Stimulated activated CD4-positive, alpha-beta T cell treated with anti-CD3 and anti-CD28 coated beads, Interleukin-12 subunit alpha, Interleukin-12 subunit beta, amount 100 ng/mL, for 48 hours (primary cell): ENCODE measurements at places on chromosomes 4 and X.
A peak's percentile ranks its signal among the peaks of the same experiment; 100 is the strongest.

DNA sequence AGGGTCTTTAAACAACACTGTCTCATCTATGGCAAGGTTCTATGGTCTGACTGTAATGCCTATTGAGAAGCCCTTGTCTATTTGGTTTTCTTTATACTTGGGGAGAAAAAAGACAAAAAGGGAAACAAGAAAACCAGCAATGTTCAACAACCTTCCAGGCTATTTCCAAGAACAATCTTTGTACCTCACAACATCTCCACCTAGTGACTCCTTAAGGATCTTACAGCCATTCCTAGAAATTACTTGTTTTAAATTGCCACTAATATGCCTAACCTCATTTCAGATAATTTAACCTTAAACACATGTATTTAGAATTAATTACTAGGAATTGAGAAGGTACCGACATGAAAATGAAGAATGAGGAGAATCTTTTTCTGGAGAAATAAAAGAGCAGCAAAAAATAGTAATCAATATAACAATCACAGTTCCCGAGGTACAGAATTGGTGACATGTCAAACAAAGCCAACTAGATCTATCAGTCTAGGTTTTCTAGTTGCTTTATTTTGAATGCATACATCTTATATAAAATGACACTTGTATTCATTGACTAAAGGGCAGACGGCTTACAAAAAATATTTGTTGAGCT, 1.6 kb upstream of the RBM46 start:
- no peak for DNase-seq

- DNase-seq: no peak
Observed at GRCh38 chr4:30901461-30902451, 181.6 kb downstream of the PCDH7 start.

GRCh38 chr4:85946821-85947220, 413.0 kb downstream of the MAPK10 start:
- DNase-seq: no peak

- DNase-seq: no peak
Observed at GRCh38 chr4:69707807-69708206, 52.6 kb downstream of the SULT1B1 start.

DNA sequence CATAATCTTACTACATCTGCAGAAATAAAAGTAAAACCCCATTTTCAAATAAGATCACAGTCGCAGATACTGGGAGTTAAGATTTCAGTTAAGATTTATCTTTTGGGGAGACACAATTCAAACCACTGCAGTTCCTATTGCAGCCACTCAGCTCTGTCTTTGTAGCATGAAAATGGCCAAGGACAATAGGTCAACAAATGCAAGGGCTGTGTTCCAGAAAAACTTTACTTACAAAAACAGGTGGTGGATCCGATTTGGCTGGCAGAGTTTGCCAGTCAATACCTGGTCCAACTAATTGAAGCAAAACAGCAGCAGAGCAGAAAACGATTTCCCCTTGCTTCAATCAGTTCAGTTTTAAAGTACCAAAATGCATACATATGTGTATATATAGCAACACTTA, 77.4 kb downstream of the TENM3 start:
- DNase-seq: no peak

- DNase-seq: no peak
Observed at GRCh38 chrX:122906726-122907125, 277.4 kb upstream of the GRIA3 start.

GRCh38 chr4:151199319-151200190, 77.4 kb upstream of the PRSS48 start:
- DNase-seq: no peak

GRCh38 chr4:110596431-110596830, 26.4 kb downstream of the PITX2 start:
- no peak for DNase-seq

- DNase-seq: no peak
Observed at GRCh38 chrX:95346856-95347255, 1337.8 kb upstream of the DIAPH2 start.

- no peak for DNase-seq
Observed at GRCh38 chrX:107729558-107730297, 45.9 kb downstream of the TSC22D3 start.

- no peak for DNase-seq
Observed at GRCh38 chrX:123860983-123861382, 1.1 kb downstream of the XIAP start.

DNA sequence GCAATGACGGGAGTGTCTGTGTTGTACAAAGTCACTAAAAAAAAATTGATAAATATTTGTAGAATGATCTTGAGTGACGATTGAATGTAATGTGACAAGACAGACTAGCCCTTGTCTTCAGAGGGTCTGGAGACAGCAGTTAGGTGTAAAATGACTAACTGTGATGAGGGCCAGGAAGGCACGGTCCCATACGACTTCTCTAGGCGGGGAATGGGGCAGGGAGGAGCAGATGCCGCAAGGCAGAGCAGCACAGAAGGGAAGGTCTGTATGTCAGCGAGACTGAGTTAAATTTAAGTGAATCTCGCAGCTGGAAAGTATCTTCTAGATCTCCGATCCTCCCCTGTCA, 405 bp downstream of the CENPE start:
- DNase-seq: peak; percentile 6

- DNase-seq: no peak
Observed at GRCh38 chr4:124450851-124451250, 261.7 kb downstream of the ANKRD50 start.

DNA sequence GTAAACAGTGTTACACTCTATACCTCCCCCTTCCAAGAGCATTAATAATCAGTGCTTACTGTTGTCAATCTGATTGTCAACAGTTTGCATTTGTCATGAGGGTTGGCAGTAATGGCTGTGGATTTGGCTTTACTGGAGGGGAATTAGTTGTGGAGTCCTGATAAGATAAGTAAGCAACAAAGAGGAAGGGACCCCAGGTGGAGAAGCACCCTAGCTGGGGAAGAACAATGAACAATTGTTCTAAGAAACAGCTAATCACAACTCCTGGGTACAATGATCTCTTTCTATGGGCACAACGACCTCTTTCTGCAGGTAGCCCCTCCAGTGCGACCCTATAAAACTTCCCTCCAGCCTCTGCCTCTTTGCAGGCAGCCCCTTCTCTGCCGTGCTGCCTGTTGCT, 53.2 kb upstream of the CDKN2AIP start:
- no peak for DNase-seq

- DNase-seq: peak; percentile 18
Observed at GRCh38 chrX:12894074-12895030, 12.1 kb upstream of the TLR8 start.

- no peak for DNase-seq
Observed at GRCh38 chrX:31550158-31550557, 478.3 kb upstream of the FTHL17 start.

DNA sequence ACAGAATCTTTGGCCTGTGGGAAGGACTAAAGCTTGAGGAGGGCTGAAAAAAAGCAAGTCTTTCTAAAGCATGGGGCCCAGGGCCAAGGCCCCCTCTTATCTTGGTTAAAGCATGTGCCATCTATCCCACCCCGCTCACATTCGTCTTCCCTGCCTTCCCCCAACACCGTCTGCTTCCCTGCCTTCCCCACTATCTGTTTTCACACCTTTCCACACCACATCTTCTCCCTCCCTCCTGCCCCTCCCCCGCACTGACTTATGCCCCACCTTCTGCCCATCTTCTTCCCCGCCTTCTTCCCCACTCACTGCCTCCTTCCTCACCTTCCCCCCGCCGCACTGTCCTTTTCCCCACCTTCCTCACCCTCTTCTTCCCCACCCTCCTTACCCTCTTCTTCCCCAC, 890 bp upstream of the NAP1L5 start:
- no peak for DNase-seq

DNA sequence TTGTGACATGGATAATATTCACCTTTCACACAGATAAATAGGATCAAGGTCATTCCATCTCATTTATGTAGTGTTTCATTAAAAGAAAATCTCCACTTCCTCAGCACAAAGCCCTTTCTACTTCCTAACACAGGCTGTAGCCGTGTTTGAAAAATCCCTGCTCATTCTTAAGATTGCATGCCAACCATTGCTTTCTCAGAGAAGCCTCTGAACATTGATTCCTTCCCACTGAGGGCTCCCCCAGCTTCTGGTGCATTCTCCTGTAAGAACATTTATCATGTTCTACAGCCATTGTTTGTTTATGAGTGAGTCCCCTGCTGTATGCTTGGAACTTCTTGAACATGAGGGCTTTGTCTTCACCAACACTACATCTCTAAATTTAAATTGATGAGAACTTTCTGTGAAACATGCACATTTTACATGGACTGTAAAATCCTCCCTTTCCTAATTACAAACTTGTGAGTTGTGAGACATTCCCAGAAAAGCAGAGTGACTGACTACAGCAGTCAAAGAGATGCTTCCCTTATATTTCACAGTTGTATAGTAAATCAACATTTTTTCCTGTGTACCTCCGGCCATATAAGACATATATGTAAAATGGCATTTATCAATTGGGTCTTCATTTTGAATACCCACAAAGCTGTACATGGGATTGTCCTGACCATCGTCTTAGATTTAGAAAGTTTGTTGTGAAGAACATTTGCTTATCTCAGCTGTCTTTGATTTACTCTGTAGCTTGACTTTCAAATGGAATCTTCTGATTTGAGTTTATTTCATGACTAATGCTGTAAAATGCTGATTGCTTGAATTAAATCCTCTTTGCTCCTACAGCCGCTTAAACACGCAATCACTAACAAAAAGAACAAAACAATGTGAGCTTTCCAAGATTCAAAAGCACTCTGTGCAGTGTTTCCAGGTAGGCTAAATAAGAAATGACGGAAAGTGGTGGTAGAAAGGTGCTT, 600.5 kb upstream of the SLIT2 start:
- no peak for DNase-seq

DNA sequence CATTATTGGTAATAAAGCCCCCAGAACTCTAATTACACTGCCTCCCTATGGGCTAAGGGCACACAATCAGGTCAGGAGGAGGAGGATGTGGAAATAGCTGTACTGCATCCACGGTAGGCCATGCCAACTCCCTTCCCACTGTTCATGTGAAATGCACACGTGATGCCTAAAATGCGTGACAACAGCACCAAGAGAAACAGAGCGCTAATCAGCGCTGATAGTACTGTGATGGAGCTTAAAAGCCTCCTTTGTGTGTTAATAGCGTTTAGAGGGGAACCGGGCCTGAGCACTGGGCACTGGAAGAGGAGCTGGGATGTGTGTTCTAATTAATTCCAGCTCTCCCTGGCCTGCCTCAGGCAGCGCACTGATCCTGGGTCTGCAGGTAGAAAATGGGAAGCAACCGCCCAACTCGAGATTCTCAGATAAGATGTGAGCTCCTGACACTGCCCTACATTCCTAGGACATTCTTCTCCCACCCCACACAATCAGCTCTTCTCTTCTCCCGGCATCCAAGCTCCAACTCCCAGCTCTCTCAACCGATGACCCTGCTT, 12.9 kb downstream of the DCTD start:
- no peak for DNase-seq

GRCh38 chr4:128844931-128845330, 35.4 kb downstream of the JADE1 start:
- no peak for DNase-seq

DNA sequence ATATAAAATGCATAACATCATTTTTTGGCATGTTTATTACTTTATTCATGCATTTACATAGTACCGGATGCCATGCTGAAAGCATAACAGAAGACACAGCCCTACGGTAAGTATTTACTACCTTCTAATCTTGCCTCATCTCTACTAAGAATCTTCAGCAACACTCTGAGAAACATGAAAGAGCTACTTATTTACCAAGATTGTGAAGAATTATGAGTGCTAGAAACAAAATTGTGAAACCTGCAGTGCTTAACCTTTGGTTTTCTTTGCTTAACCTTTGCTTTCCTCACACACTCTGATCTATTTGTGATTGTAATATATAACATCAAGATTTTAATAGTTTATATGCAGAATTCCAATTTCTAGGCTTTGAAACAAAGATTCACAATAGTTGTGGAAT, 7.4 kb downstream of the ANTXR2 start:
- DNase-seq: no peak

DNA sequence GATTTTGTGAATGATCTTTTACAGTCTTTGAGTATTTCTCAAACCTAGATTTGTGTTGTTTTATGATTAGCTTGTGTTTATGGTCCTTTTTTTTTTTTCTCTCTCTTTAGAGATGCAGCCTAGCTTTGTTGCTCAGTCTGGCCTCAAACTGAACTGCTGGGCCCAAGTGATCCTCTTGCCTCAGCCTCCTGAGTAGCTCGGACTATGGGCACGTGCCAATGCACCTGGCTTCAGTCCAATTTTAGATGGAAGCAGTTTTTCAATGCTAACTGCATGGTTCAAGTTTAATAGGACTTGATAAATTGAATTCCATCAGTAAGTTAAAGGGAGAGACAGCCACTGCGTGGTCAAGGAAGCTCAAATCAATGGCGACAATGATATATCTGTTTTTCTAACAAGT, 3.8 kb upstream of the FGG start:
- no peak for DNase-seq

DNA sequence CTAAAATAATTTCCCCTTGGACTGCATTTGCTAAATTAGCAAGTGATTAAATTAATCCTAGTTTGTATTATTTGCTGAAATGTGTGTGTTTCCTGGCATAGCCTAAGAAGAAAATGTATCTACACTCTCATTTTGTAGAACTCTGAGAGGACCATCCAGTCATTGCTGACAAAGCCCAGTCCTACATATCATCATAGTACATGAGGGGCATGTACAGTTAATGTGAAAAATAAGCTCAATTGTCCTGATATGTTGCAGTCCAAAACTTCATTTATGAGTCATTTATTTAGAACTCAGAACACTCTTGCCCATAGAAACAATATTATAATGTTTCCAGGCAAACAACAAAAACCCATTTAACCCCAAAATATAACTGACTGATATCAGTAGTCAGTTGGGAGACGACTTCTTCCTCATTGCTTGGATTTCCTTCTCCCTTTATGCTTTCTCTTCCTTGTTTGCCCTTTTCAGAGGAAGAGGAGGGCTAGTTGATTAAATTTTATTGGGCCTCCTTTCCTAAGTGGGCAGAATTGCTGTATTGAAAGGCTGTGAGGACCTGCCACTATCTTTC, 26.9 kb upstream of the BBS12 start:
- DNase-seq: no peak

GRCh38 chr4:74793757-74794381, 454 bp downstream of the BTC start:
- DNase-seq: no peak

GRCh38 chr4:133045288-133045687, 103.8 kb upstream of the PCDH10 start:
- no peak for DNase-seq

- DNase-seq: no peak
Observed at GRCh38 chrX:44569122-44569521, 26.5 kb upstream of the FUNDC1 start.

DNA sequence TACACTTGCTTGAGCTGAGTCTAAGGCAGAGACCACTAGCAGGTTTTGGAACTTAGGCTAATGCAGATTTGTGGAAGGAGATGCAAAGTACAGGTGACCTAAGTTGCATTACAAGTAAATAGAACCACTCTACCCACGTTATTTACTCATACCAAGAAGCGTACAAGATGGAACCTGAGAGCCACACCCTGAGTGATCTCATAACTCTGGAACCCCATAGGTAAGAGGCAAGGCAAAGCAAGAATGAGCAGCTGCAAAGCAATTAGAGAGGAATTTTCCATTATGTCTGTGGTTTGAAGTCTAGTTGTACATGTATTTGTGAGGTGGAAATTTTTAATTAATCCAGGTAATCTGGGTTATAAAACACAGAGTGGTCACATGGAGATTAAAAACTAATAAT, 55.4 kb downstream of the CC2D2A start:
- DNase-seq: no peak

- DNase-seq: no peak
Observed at GRCh38 chr4:58265734-58266133, 1155.5 kb upstream of the IGFBP7 start.
